ENCODE measurements at places on chromosomes 5 and 9.
A peak's percentile ranks its signal among the peaks of the same experiment; 100 is the strongest.

DNA sequence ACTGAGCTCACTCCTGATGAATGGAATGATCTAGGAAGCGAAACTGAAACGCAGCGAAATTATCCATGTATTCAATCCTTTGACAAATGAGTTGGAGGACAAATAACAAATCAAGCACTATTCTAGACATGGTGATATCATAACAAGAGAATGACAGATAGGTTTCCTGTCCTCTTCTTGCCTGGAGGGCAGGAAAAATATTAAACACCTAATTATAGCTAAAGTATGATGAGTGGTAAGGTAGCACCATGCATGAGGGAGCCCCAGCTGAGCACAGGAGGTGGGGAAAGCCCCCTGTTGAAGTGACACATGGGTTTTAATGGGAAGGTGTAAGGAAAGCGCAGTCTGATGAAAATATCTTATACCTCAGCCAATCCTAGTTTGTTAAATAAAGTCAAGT is 225.2 kb downstream of the NPR3 start:
- no peak for DNase-seq

- DNase-seq: no peak
These were observed 425.1 kb downstream of the ARHGEF28 start for GRCh38 chr5:74051076-74051475.

GRCh38 chr9:84862810-84863287 is 193.3 kb downstream of the NTRK2 start:
- DNase-seq: no peak

- DNase-seq: no peak
These were observed 12.2 kb upstream of the CLPTM1L start for GRCh38 chr5:1356873-1357787.

DNA sequence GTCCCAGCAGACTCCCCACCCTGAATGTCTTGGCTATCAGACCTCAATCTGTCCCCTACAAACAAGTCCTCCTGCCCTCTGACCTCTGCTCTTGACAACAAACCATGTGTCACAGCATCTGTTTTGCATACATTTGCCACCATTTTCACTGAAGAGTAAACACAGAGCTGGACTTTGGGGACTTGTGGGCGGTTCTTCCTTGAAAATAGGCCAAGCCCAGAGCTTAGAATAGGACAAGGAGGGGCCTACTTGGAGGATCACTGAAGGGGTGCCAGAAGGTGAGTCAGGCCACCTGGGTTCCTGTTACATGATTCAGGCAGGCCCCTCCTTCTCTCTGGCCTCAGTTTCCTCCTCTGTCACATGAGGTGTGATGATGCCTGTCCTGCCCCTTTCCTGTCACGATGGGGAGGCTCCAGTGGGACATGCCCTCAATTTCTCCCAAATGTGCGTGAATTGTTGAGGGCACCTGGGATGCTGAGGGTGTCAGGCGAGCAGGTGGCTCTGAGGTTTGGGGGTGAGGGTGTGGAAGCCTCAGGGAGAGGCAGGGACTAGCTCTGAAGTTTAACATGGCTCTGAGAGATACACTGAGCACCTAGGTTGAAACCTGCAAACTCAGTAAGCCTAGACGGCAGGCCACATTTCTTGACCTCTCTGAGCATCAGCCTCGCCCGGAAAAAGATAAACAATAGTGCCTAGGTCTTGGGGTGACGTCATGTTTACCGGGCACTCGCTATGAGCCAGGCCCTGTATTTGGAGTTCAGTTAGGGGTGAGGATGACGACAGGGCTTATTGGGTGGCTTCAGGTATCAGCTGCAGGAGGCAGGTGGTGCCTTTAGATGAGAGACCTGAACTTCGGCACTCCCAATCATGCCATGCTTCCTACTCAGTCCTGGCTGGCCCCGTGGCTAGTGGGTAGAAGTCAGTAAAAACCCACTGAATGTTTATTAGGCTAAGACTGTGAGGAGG is 107.6 kb upstream of the PITX1 start:
- peak; percentile 51 for DNase-seq

DNA sequence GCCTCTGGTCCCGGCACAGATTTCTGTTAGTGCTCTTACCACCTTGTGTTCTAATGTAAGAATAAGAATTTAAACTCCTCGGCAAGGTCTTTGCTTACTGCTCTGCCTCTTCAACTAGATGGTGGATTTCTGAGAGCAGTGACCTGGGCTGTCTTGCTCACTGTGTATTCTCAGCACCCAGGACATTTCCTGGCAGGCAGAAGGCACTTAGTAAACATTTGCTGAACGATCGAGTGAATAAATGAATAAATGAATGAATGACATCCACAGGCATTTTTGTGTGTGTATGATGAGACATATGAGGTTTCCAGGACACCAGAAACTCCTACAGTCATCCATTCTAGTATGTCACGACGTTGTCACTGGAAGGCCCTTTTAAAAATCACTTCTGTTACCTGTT is 143.2 kb downstream of the BOD1 start:
- no peak for DNase-seq
